Endodermal cell (in vitro differentiated cells): ENCODE measurements at places on chromosomes 12 and 14. TPM values are rescaled to one million over a fixed set of nuclear protein-coding genes. Genes with fewer than 3 reads are reported as not detected.

DNA sequence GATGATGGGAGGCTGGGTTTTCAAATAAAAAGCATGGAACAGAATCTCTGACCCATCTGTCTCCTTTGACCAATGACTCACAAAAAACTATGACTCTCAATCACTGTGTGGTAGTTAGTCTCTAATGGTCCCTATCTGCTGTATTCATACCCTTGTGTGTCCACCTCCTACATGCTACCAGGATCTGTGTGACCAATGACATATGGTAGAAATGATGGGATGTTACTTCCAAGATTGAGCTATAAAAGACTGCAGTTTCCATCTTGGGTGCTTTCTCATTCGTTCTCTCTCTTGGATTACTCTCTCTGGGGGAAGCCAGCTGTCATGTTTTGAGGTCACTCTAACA is 144.7 kb upstream of the BTG1 start:
- H3K4me3 ChIP-seq, result no peak overlapping the region
- peaks cover 11% of the 10 kb centered on the region for H3K4me1 ChIP-seq
- H3K27me3 ChIP-seq, result no peaks in the 10 kb centered on the region
- DNase-seq, result peak; percentile 25
- no peaks in the 10 kb centered on the region for H3K36me3 ChIP-seq

DNA sequence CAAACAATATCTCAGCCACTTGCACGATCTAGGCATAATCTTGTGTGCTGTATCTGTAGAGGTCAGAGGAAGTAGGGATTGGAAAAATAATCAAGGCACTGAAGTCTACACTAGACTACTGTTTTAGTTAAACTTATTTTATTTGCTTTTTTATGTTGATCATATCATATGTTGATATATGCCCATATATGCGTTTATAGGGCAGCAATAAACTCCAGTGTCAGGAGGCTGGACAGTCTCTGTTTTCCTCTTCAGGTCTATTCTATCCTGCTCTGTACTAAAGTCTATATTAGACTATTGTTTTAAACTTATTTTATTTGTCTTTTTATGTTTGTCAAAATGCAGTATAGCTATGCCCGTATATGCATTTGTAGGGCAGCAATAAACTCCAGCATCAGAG is 47.9 kb upstream of the OR4E1 start:
- H3K36me3 ChIP-seq, result no peaks in the 10 kb centered on the region
- peaks cover 12% of the 10 kb centered on the region for H3K27me3 ChIP-seq
- no peaks in the 10 kb centered on the region for H3K4me1 ChIP-seq
- no peak overlapping the region for H3K27ac ChIP-seq

GRCh38 chr14:97456958-97457357 is 659.8 kb downstream of the VRK1 start:
- no peak overlapping the region for H3K27ac ChIP-seq
- H3K4me3 ChIP-seq, result no peak overlapping the region
- no peak for DNase-seq
- H3K36me3 ChIP-seq, result no peaks in the 10 kb centered on the region

Gene MAP3K9
- total RNA-seq, result 38.5 to 56.7 TPM (median 38.8 TPM) in 3 replicates

DNA sequence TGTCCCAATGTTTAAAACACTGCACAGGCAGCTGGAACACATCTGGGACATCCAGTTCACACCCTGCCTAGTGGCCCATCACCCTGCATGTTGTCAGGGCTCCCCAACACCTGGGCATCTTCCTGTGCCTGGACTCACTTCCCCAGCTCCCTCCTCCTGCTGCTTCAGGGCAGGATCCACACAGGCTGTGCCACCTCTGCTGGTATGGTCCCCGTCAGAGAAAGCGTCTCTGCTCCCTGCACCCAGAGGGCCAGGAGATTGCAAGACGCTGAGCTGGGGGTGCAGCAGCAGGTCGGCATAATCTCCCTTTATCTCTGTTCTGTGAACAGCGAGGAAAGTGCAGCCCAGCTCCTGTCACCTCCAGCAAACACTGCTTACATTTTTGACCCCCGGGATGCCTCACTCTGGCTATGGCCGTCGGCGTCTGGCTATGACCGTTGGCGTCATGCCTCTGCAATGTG is 124.3 kb downstream of the ADGRD1 start:
- no peaks in the 10 kb centered on the region for H3K27me3 ChIP-seq
- H3K27ac ChIP-seq, result no peak overlapping the region
- peak; percentile 44 for DNase-seq
- no peak overlapping the region for H3K4me3 ChIP-seq
- no peaks in the 10 kb centered on the region for H3K36me3 ChIP-seq

DNA sequence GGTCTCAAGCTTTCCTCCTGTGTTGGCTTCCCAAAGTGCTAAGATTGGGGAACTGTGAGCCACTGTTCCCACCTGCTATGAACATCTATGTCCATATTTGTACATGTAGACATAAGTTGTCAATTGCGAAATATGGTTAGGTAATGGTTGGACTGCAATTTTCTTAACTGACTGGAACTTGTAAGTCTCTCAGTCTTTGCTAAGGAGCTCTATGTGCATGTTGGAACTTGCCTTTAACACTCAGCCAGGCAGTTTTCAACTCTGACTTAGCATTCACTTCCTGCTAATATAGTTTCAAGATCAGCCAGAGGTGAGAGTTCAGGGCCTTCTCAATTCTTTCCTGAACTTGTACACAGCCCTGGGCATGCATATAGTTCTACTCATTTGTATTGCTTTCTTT is 44.5 kb upstream of the EEA1 start:
- H3K36me3 ChIP-seq, result no peaks in the 10 kb centered on the region
- H3K4me1 ChIP-seq, result no peaks in the 10 kb centered on the region
- no peak overlapping the region for H3K4me3 ChIP-seq
- no peak for DNase-seq
- H3K27ac ChIP-seq, result no peak overlapping the region
- H3K27me3 ChIP-seq, result no peaks in the 10 kb centered on the region

- peak within 1 kb of the TSS; percentile 39 for H3K27ac ChIP-seq
- DNase-seq, result peak; percentile 93
- H3K27me3 ChIP-seq, result no peaks in the 10 kb centered on the region
- peaks cover 8% of the 10 kb centered on the region for H3K36me3 ChIP-seq
Measured at GRCh38 chr12:8032242-8033152, at the start of gene FOXJ2. TSS of gene FOXJ2 (plus strand) at chr12:8032716. CDS start at chr12:8039833, 7,117 bp downstream.

- H3K4me3 ChIP-seq, result no peak overlapping the region
- H3K27me3 ChIP-seq, result no peaks in the 10 kb centered on the region
- H3K27ac ChIP-seq, result no peak overlapping the region
- H3K4me1 ChIP-seq, result peaks cover 15% of the 10 kb centered on the region
- DNase-seq, result no peak
Measured at GRCh38 chr12:100468126-100468525, 5.5 kb upstream of the NR1H4 start.

GRCh38 chr12:124411281-124411878 is 116.5 kb downstream of the RFLNA start:
- H3K27me3 ChIP-seq, result no peaks in the 10 kb centered on the region
- H3K27ac ChIP-seq, result no peak overlapping the region
- no peaks in the 10 kb centered on the region for H3K4me1 ChIP-seq
- DNase-seq, result peak; percentile 71

Gene TCL1B
- total RNA-seq, result 0.42 to 0.78 TPM (median 0.62 TPM) in 3 replicates

- peaks cover 22% of the 10 kb centered on the region for H3K36me3 ChIP-seq
- DNase-seq, result peak; percentile 62
- peak overlapping the region; percentile 81 for H3K27ac ChIP-seq
- peak overlapping the region; percentile 91 for H3K4me3 ChIP-seq
- no peaks in the 10 kb centered on the region for H3K4me1 ChIP-seq
Measured at GRCh38 chr12:2877953-2878732, 1.1 kb downstream of the RHNO1 start.

DNA sequence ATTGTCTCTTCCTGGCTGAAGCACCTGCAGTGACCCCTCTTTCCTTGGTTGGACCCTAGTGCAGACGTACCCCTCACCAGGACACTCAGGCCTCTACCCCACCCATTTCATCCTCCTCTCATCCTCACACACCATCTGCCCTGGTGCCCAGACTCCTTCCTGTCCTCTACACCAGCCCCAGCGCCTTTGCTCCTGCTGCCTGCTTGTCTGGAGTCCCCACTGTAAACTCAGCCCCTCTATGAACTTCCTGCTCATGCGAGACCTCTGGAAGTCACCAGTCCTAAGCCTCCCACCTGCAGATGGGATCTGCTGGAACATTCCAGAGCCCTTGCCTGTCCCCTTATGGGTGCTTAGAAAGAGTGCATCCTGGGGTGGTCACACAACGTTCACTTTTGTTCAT is 242.5 kb downstream of the ADGRD1 start:
- no peaks in the 10 kb centered on the region for H3K27me3 ChIP-seq
- H3K36me3 ChIP-seq, result no peaks in the 10 kb centered on the region
- H3K4me3 ChIP-seq, result no peak overlapping the region
- H3K27ac ChIP-seq, result no peak overlapping the region

Gene PELI2
- total RNA-seq, result 3.0 to 9.9 TPM (median 5.9 TPM) in 3 replicates

DNA sequence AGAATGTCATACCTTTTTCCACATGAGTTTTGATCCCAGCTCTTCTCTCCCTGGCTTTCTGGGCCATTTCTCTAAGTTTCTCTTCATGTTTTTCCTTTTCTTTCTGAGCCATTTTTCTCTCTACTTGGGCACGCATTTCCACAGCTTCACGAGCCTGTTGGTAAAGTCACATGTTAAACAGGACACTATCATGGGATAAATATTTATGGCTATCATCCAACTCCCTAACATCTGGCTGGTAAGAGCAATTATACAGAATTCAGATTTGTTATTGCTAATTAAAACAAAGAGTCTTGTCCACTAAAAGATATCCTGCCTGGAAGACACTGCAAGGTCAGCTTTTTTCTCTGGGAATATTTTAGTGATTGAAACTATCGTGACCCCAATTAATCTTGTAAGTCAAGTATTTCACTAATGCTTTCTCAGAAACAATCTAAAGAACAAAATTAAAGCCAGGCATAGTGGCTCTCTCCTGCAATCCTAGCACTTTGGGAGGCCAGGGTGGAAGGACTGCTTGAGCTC is 23.1 kb downstream of the SLIRP start:
- no peak for DNase-seq
- H3K4me1 ChIP-seq, result no peaks in the 10 kb centered on the region
- H3K4me3 ChIP-seq, result no peak overlapping the region
- peaks cover 97% of the 10 kb centered on the region for H3K36me3 ChIP-seq

- no peaks in the 10 kb centered on the region for H3K27me3 ChIP-seq
- no peak for DNase-seq
- no peak overlapping the region for H3K27ac ChIP-seq
- H3K4me3 ChIP-seq, result no peak overlapping the region
- H3K36me3 ChIP-seq, result no peaks in the 10 kb centered on the region
Measured at GRCh38 chr14:65478596-65478995, 66.1 kb downstream of the FUT8 start.

DNA sequence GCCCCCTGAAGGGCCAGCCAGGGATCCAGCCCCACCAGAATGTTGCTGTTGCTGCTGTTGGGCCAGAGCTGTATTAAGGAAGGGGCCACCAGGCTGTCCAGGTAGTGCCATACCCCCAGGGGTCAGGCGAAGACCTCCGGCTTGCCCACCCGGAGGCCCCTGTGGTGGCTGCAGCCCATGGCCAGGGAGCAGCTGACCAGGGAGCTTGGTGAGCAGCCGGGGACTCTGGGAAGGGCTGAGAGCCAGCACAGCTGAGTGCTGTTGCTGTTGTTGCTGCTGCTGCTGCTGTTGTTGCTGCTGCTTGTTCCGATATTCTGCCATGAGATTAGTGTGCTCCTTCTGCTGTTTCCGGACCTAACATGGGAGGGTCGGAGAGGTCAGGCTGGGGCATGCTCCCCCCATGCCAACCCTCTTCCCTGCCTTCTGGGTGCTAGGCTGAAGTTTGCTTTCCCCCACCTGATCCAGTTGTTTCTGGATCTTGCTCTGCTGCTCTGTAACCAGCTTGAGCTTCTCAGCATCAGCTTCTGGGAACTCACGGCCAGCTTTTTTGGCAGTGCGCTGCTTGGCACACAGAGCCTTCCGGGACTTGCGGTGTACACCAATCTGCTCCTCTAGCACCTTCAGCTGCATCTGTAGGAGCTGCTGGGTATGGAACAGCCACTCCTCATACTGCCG is 15.2 kb upstream of the PRKAG1 start:
- no peaks in the 10 kb centered on the region for H3K27me3 ChIP-seq
- H3K36me3 ChIP-seq, result peaks cover 87% of the 10 kb centered on the region
- no peak overlapping the region for H3K27ac ChIP-seq
- no peak for DNase-seq

- H3K27ac ChIP-seq, result no peak overlapping the region
- H3K4me3 ChIP-seq, result no peak overlapping the region
- no peaks in the 10 kb centered on the region for H3K4me1 ChIP-seq
- no peaks in the 10 kb centered on the region for H3K27me3 ChIP-seq
- no peaks in the 10 kb centered on the region for H3K36me3 ChIP-seq
- no peak for DNase-seq
Measured at GRCh38 chr12:126742241-126742641, 1524.7 kb upstream of the TMEM132C start.

Gene GPR84
- not detected in 3 replicates for total RNA-seq

Gene NUMB
- 75.1 to 85.7 TPM (median 79.9 TPM) in 3 replicates for total RNA-seq
